Stimulated activated CD8-positive, alpha-beta memory T cell treated with anti-CD3 and anti-CD28 coated beads, Interleukin-4, amount 100 ng/mL, for 24 hours (primary cell): ENCODE measurements at places on chromosomes 1 and 21.

GRCh38 chr1:230857077-230857476, 11.2 kb downstream of the C1orf198 start:
- DNase-seq, result no peak

GRCh38 chr1:233802611-233803010, 101.9 kb upstream of the SLC35F3 start:
- DNase-seq, result no peak

DNA sequence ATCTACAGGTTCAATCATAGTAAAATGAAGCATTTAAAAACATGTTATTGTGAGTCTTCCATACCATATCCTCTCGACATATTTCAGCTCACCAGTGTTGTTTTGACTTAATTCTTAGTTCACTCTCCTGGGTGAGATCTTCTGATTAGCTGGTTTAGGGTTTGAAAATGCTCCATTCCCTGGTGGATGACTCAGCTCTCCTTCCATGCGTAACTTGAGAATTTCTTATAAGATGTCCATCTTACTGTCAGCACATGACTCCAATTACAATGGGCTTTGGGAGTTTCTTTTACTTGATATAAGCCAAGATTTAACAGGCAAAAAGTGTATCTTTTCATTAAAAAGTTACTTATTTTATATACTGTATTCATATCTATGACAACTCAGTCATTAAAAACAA, 476.5 kb downstream of the BRINP3 start:
- no peak for DNase-seq

DNA sequence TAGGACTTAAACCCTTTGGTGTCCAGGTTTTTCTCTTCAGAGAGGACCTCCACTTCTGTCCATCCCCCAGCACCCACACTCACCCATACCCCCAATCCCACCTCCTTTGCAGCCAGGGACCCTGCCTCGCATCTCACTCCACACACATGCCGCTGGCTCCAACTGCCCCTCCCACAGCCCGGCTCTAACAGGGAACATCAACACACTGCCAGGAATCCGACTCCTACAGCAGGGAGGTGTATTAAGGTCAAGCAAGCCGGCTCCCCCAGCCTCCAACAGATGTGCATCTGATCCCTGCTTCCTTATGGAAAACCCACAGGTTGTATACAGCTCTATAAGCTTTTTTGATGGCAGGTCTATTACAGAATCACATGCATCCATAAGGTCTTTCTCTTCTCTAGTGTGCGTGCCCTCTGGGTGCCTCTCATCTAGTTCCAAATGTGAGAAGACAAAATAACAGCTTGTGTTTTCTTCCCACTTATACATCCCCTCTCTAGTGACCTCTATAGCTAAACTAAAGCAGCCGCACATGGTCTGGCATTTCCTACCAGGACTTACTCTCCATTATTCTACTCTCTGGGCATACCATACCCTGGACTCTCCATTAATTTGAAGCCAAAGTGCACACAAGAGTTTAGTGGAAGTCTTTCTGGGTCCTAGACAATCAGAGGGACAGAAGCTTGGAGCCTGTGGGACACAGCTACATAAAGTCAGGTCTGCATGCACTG, 16.3 kb downstream of the PIK3C2B start:
- no peak for DNase-seq

- DNase-seq, result no peak
Observed at GRCh38 chr1:221716713-221717484, 25.0 kb downstream of the DUSP10 start.

DNA sequence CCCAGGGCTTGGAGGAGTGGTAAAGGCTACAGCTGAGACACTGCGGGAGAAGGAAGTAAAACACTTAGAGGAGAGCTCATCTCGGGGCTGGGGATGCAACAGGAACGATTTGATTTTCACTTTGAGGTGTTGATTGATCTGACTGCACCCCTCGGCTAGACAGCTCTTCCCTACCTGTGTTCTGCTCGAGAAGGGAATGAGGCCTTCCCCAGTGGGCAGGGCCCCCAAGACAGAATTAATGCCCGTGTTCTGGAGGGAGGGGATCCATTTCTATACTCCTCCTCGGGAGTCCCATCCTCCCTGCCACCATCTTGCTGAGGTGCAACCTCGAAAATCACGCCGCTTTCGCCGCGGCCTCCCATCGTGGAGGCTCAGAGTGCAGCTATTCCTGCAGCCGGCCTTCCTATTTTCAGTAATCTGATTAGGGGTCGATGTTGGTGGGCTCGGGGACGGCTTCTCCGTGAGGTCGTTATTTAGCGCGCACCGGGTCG, 2.4 kb downstream of the ATP2B4 start:
- DNase-seq, result no peak

DNA sequence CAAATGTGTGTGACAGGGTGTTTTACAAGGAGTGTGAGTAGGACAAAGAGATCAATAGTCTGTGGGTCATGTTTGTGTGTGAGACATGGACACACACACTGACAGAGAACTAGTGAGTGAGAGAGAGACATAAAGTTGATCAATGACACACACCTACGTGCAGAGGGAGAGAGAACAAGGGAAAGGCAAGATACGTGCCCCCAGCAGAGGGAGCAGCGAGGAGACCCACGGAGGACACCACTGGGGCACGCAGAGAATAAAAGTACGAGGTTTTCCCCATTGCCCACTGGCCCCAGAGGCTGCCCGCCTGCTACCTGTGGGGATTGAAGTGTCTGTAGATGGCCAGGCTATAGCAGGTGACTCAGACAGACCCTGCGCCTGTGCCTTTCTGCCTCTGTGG, 130.2 kb upstream of the CSF3R start:
- no peak for DNase-seq

DNA sequence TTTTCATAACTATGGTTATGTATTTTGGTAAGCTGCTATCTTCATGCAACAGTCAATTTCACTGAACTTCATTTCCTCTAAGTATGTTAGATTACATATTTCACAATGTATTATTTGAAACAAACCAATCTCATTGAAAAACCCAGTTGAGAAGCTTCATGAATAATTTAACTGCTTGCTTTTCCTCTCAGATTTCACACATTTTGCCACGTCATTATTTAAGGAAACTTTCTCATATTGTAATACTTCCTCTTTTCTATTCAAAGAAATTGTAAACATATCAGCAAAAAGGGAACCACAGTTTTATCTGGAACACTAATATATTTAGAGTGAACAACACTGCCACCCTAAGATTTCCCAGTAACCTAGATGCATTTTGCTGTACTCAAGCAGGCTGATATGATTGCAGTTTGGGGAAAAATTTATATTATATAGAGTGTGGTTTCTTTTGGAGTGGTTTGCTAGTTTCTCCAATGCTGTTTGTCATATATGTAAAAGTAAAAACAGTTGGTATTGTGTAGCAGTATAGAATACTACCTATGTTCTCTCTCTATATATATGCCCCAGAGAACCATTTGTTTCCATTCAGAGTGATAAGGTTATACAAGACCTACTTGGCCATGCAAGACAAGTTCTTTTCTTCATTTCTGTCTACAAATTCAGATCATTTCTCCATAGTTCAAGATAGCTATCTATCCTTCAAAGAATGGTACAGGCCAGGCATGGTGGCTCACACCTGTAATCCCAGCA, 28.4 kb upstream of the AHCTF1 start:
- DNase-seq, result no peak

DNA sequence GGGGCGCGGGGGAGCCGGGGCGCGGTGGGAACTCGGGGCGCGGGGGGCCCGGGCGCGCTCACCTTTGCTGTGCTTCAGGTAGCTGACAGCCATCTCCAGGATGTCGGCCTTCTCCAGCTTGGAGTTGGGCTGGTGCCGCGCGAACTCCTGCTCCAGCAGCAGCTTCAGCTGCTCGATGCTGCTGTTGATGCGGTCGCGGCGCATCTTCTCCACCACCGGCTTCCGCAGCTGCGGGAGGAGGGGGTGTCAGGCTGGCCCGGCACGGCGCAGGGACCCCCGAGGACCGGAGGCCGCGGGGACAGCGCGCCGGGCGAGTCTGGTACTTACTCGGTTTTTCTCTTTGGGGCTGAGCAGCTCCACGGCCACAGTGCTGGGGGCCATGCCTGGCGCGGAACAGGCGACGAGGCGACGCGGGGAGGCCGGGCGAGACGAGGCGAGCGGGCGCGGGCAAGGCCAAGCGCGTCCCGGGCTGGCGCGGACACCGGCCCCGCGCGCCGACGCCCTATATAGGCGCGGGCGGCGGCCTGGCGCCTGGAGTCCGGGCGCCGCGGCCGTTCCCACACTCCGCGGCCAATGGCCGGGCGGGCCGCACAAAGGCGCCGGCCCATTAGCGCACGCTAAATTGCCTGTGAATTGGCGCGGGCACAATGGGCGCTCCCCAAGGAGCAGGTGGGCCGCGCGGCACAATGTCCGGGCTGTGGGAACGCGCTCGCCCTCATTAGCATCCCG, at the start of gene HES5:
HES5 (minus strand) TSS at position 480 of the 729 bp plus-strand sequence; CDS start at position 381, 99 bp downstream.
- DNase-seq, result no peak

DNA sequence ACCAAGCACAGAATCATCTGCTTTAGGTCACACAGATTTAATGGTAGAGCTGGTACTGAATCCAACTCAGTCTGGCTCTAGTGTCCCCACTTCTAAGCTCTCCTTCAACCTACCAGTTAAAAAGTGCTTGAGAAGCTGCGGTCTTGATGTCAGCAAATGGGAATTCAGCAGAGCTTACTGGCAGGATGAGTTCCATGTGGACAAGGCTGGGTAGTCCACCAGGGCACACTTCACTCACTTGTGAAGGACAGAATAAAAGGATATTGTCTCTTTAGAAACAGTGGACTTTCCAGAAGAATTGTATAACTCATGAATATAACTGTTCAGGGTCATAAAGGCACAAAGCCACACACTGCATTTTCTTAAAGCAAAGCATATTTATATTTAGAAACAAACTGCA, 35.1 kb upstream of the GUCA2B start:
- no peak for DNase-seq

DNA sequence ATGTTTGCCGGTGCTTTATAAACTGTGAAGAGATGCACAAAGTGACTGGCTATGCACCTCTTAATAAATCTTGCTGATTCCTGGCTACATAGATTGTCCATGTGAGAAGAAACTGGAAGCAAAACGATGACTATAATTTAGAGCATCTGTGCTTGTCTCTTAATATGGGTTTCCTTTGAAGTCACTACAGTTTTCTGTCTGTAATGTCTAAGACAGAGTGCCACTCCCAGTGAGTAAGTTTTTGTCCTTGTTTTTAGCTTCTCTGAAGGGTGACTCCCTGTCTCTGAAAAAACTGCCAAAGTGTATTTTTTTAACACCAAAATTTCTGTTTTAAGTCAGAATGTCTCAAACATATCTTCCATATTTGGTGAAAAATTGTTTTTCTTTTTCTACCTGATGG, 175.1 kb downstream of the FASLG start:
- no peak for DNase-seq

DNA sequence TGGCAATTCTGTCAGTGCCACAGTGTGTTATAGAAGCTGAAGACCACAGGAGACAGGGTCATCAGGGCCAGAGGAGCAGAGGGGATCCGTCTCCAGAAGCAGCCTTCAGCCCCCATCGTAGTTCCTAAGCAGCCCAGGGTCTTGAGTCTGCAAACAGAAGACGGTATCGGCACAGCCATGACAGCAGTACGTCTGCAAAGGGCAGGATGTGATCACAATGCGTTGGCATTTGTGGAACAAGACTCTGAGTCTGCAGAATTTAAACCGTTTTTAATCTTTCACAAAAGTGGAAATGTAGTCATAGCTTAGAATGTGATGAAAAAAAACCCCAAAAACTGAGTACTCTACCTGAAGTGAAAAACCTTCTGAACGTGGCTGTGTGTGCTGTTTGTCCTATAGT, 44.0 kb upstream of the SCCPDH start:
- no peak for DNase-seq

- DNase-seq, result no peak
Observed at GRCh38 chr1:154778275-154778674, 91.8 kb downstream of the KCNN3 start.

- DNase-seq, result no peak
Observed at GRCh38 chr1:198611219-198611618, 27.6 kb upstream of the PTPRC start.

DNA sequence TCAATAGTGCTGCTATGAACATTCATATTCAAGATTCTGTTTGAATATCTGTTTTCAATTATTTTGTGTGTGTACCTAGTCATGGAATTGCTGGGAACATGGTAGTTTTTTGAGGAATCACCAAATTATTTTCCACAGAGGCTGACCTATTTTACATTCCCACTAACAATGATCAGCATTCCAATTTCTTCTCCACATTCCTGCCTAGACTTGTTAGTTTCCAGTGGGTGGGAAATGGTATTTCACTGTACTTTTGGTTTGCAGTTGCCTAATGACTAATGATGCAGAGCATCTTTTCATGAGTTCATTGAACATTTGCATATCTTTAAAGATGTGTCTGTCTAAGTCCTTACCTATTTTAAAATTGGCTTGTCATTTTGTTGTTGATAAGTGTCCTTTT, 1182.6 kb upstream of the B3GALT2 start:
- no peak for DNase-seq

DNA sequence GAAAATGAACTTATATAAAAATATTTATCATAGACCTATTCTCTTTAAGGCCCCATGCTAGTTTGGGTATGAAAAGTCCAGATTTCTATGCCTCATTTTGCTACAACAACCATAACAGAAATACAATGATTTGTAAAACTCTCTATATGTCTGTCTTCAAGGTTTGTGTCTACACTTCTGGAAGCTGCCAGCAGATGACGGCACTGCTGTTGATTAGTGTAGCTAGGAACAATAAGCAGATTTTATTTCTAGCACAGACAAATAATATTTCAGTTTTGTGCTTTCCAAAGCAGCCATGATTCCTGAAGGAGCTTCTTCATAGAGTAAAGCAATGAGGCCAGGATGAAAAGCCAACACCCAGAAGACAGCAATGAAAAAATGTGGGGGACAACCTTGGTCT, 779.6 kb upstream of the ADGRL2 start:
- no peak for DNase-seq

- no peak for DNase-seq
Observed at GRCh38 chr1:235943581-235944114, 76.9 kb upstream of the LYST start.

GRCh38 chr1:228308085-228308601, 98.5 kb downstream of the TRIM11 start:
- DNase-seq, result no peak

GRCh38 chr1:206438554-206438953, 31.7 kb upstream of the IKBKE start:
- DNase-seq, result no peak

- DNase-seq, result no peak
Observed at GRCh38 chr1:4708840-4709507, 54.6 kb downstream of the AJAP1 start.

GRCh38 chr1:157830887-157831286, 10.7 kb downstream of the CD5L start:
- no peak for DNase-seq

GRCh38 chr1:21680918-21681317, 11.8 kb upstream of the RAP1GAP start:
- DNase-seq, result no peak

DNA sequence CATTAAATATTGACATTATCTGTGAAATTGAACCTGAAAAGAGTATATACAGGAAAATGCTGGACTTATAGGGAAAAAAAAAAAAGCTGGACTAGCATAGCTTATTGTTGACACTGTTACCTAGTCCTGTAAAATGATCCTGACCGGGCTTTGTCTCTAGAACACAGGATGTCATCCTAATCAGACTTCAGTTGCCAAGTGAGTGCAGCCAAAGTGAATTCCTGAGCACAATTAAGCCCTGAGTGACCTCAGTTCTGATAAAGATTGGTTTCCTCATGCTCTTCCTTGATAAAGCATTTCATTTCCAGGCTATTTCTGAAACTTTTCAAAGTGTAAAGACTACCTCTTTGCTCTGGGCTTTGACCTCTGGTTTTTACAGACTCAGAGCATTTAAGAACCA, 19.8 kb downstream of the SELP start:
- no peak for DNase-seq
